ENCODE measurements at places on chromosomes 12 and 14.
A peak's percentile ranks its signal among the peaks of the same experiment; 100 is the strongest.

GRCh38 chr12:10069976-10070375 is 28.8 kb downstream of the CLEC1A start:
- DNase-seq = no peak

DNA sequence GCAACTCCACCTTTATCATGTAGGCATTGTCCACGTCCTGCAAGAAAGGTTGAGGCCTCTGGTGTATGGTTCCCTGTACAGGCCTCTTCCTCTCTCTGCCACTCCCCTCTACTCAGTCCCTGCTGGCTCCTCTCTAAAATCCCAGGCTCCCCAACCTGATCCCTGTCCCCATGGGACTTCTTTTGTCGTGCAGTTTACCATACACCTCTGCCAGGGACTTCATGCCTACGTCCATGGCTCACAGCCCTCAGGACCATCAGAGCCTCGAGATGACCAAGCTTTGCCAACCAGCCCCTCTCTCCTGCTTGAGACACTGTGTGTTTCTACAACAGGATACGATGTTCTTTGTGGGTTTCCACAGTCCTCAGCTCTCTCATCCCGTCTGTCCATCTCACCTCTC is 2.9 kb downstream of the KRT2 start:
- DNase-seq = no peak

GRCh38 chr12:113420996-113421595 is 1.1 kb upstream of the SDSL start:
- DNase-seq = peak; percentile 21

- DNase-seq = no peak
Observed at GRCh38 chr12:9133216-9133916, 17.6 kb upstream of the A2M start.
